ENCODE measurements at places on chromosomes 7 and 10. TPM values are rescaled to one million over a fixed set of nuclear protein-coding genes. Genes with fewer than 3 reads are reported as not detected.

The ZNF853 gene
- polyA plus RNA-seq, result 2.0 TPM

The TAC1 gene
- polyA plus RNA-seq, result not detected

The PKD2L1 gene
- not detected for polyA plus RNA-seq

The CHST15 gene
- 5.7 TPM for polyA plus RNA-seq

The MMRN2 gene
- 2.7 TPM for polyA plus RNA-seq

GRCh38 chr10:71746344-71747037, 26.8 kb downstream of the VSIR start:
- no peak for DNase-seq

GRCh38 chr10:19977097-19977521, 160.9 kb downstream of the PLXDC2 start:
- no peak for DNase-seq

- no peak for DNase-seq
These were observed 37.2 kb upstream of the DRGX start for GRCh38 chr10:49433069-49433468.

- DNase-seq, result no peak
These were observed 96.5 kb downstream of the STRA8 start for GRCh38 chr7:135330088-135330487.

- DNase-seq, result no peak
These were observed 3.3 kb upstream of the NPTX2 start for GRCh38 chr7:98613601-98614425.

DNA sequence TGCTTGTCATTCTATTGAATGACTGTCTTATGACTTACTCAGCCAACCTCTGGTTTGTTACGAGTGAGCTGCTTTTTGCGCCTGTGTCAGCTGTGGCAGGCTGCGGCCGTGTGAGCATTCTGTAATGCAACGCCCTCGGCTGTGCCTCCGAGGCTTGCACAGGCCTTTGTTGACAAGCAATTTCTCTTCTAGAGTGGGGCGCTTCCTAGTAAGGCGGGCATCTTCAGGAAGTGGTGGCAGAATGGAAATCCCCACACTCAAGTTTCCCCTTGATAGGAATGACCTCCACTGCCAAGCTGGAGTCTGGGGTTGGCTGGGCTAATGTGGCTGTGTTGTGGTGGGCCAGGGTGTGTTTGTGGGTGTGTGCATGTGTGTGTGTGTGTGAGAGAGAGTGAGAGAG, 20.2 kb upstream of the TMEM178B start:
- no peak for DNase-seq
